ENCODE measurements at places on chromosomes 13 and 19.

GRCh38 chr13:96993634-96994016, 651 bp downstream of the OXGR1 start:
- DNase-seq, result no peak

GRCh38 chr13:34543836-34544235, 398.2 kb upstream of the NBEA start:
- no peak for DNase-seq

- DNase-seq, result no peak
Measured at GRCh38 chr13:48563626-48564025, 30.7 kb upstream of the RCBTB2 start.

GRCh38 chr13:87259479-87260083, 411.6 kb upstream of the SLITRK5 start:
- no peak for DNase-seq

GRCh38 chr13:19154843-19155242, 26.8 kb downstream of the TUBA3C start:
- no peak for DNase-seq

DNA sequence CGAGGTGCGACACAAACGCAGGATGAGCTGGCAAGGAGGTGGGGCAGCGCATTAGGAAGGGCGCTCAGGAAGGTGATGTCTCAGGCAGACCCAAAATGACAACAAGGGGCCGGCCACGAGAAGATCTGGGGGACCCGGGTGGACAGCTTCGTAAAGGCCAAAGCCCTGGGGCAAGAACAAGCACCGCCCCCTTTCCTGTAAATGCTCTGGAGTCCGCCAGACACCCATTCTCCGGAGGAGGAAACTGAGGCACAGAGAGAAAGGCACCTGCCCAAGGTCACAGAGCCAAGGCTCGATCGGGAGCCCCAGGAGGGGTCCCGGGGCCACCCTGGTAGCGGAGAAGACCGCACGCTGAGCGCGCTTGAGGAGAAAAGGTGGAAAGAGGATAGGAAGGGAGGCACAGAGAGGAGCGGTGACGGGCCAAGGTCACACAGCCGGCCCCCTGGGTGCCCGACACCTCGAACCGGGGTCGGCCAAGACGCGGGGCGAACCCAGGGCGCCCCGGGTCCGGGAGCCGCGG, 571 bp downstream of the SAFB2 start:
- DNase-seq, result no peak

GRCh38 chr19:47146920-47147319, 16.3 kb downstream of the SAE1 start:
- DNase-seq, result no peak

- DNase-seq, result no peak
Measured at GRCh38 chr13:64074971-64075474, 2659.4 kb upstream of the PCDH20 start.
